ENCODE measurements at places on chromosomes 11 and 22. TPM values are rescaled to one million over a fixed set of nuclear protein-coding genes. Genes with fewer than 3 reads are reported as not detected.

OR52W1 gene
- not detected for total RNA-seq

ANO3 gene
- not detected for total RNA-seq

SCGB2A2 gene
- not detected for total RNA-seq

SCN3B gene
- 0.11 TPM for total RNA-seq

VSTM5 gene
- total RNA-seq: 0.39 TPM

OR5P2 gene
- not detected for total RNA-seq

SLC25A22 gene
- total RNA-seq: 11.1 TPM

MRGPRE gene
- total RNA-seq: 0.78 TPM

CHST1 gene
- total RNA-seq: 1.4 TPM

MRGPRX4 gene
- total RNA-seq: not detected

DRD4 gene
- not detected for total RNA-seq

DNAJB7 gene
- total RNA-seq: not detected

TSPAN32 gene
- total RNA-seq: 1.4 TPM

ACP2 gene
- total RNA-seq: 35.3 TPM

TCN1 gene
- total RNA-seq: not detected

SAA1 gene
- 0.32 TPM for total RNA-seq

APOL2 gene
- total RNA-seq: 62.3 TPM

IL17REL gene
- not detected for total RNA-seq

IPO7 gene
- total RNA-seq: 140 TPM

OR51F2 gene
- not detected for total RNA-seq

ACAT1 gene
- total RNA-seq: 102 TPM

APOL3 gene
- total RNA-seq: 37.0 TPM

P4HA3 gene
- total RNA-seq: 5.6 TPM

TRIM48 gene
- not detected for total RNA-seq

ELF5 gene
- total RNA-seq: not detected

OR8A1 gene
- total RNA-seq: not detected

OR4C15 gene
- not detected for total RNA-seq

GALNT18 gene
- total RNA-seq: 16.9 TPM

SPDYC gene
- total RNA-seq: not detected

SNX32 gene
- 1.2 TPM for total RNA-seq

ALKBH3 gene
- total RNA-seq: 51.4 TPM
